ENCODE measurements at places on chromosomes 16 and 17.

DNA sequence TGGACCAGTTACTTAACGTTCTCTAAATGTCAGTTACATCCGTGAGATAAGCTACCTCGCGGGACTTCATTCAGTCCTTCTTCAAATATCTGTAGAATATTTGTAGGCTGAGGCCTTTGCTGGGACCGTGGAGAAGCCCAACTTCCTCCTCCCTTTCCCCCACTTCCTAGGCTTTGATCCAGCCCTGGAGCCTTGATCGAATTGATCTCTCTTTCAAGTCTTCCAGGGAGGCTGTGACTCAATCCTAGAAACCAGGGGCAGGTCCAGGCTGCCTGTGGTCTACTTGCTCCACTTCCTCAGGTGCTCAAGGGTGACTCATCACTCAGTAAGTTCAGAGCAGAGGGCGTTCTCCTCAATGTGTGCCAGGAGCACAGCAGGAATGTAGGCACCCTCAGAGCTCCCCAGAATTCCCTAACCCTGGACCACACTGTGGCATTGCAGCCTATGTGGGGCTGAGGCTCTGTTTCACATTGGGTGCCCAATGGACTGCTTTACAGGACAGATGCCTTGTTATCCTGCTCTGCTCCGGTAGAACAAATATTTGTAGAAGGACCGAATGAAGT is 11.2 kb upstream of the CEP20 start:
- DNase-seq: peak; percentile 41

- no peak for DNase-seq
Observed at GRCh38 chr16:75102595-75102994, 14.0 kb downstream of the LDHD start.

GRCh38 chr16:53414381-53414780 is 19.9 kb upstream of the RBL2 start:
- DNase-seq: no peak

- no peak for DNase-seq
Observed at GRCh38 chr16:2963074-2963722, 877 bp upstream of the KREMEN2 start.

GRCh38 chr17:50148226-50149090 is 2.0 kb downstream of the PPP1R9B start:
- DNase-seq: peak; percentile 74

GRCh38 chr17:28166478-28166877 is 124.0 kb downstream of the NLK start:
- no peak for DNase-seq

DNA sequence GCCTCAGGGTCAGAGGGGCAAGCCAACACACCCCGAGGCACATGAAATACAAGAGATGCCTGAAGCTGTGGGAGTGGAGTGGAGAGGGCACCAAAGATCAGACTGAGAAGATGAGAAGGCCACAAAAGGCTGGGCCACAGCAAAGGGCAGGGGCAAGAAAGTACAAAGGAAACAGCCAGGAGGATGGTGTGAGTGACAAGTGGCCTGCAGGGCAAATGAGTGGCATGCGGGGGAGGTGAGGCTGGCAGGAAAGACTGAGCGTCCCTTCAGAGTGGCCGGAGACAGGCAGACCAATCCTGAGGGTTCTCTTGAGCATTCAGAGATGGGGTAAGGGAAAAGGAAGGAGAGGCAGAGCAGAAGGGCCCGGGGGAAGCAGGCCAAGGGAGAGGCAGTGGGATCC is 23.2 kb downstream of the HSD11B2 start:
- DNase-seq: no peak

DNA sequence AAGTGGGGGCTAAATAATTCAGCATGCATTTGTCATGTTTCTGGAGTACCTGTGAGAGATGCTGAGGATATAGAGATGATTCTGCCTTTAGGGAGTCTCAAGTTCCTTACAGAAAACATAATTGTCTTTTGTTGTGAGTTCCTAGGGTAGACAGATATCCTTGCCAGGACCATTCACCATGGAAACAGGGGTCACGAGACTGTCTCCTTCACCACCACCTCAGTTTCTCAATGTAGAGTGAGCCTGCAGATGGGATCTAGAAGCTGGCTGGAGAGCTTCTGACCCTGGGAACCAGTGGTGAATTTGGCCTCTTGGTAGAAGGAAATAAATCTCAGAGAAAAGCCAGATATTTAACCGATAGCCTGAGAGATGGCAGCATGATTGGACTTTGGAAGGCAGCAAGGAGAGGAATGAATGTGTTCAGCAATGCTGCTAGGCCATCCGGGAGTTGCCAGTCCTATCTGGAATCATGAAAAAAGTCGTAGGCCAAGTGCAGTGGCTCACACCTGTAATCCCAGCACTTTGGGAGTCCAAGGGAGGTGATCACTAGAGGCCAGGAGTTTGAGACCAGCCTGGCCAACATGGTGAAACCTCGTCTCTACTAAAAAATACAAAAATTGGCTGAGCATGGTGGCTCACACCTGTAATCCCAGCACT is 7.4 kb upstream of the HDAC5 start:
- no peak for DNase-seq

DNA sequence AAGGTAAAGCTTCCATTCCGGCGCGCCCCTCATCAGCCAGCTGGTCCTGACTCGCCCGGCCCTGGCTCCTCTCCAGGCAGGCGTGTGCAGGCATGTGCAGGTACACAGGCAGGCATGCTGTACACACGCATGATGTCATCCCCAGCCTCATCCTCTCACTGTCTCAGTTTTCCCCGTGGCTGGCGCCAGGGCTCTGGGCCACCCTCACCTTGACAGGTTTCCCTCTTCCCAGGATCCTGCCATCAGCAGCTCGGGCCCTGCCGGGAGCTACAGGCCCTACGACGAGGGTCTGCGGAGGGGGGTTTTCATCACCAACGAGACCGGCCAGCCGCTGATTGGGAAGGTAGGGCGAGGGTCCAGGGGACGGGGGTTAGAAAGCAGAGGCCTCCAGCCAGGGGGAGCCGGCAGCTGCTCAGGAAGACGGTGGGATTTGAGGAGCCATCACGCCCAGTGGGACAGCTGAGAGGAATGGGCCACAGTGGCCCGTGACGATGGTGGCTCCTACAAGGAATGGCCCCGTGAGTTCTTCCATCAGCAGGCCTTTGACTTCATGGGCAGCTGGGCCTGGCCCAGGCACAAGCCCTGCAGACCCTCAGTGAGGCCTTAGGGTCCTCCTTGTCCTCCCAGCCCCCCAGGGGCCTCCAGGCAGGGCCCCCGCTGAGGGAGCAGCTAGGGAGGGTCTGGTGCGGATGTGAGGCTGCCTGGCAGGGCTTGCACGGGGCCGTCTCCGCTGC is 8.5 kb downstream of the GAA start:
- DNase-seq: no peak

DNA sequence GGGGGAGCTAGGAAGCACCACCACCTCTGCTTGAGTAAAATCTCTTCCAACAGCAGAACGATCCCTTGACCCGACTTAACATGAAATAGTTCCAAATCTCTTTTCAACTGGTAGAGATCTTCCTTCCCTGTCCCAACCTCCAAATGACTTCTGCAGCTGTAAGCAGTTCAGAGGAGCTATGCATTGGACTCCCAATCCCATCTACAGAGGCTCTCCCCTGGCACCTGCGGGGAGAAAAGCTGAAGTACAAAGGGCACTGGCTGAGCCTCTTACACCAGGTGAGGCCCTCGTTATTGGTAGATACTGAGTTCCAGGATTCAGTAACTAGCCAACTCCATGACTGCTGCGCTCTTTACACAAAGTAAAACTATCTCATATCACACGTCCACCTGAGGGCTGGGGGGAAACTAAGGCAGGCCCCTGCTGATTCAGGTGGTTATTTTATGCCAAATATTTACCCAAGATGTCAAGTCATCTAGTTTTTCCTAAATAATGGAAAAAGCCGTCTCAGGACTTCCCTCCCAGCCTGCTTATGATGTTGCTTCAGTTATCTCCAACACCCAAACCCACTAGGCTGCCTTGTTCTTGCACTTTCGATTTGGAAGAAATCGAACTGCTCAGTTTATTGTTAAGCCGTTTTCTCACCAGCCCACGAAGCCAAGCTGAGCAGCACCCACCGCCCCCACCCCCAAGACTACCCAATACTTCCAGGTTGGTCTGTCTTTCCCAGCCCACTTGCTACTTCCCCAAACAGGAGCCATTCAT is 3.2 kb downstream of the ACTG1 start:
- DNase-seq: no peak

DNA sequence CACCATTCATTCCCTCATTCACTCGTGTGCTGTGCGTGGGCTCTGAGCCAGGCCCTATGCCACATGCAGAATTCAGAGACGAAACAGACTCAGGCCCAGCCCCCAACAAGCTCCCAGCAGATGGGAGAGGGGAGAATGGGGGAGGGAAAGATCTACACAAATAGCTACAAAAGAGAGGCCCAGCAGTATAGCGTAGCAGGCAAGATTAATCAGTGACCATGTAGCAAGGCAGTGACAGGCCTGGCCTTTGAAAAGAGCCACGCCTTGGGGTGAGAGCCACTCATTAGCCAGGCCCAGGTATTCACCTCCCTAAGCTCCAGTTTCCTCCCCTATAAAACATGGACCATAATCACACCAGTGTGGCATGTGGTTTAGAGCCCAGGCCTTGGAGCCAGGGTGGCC is 16.4 kb upstream of the KRT19 start:
- no peak for DNase-seq

GRCh38 chr16:57643910-57644309 is 15.5 kb downstream of the ADGRG1 start:
- DNase-seq: no peak

GRCh38 chr17:44878627-44879221 is 20.5 kb downstream of the EFTUD2 start:
- no peak for DNase-seq

GRCh38 chr16:30581457-30581856 is 4.0 kb downstream of the ZNF785 start:
- no peak for DNase-seq

DNA sequence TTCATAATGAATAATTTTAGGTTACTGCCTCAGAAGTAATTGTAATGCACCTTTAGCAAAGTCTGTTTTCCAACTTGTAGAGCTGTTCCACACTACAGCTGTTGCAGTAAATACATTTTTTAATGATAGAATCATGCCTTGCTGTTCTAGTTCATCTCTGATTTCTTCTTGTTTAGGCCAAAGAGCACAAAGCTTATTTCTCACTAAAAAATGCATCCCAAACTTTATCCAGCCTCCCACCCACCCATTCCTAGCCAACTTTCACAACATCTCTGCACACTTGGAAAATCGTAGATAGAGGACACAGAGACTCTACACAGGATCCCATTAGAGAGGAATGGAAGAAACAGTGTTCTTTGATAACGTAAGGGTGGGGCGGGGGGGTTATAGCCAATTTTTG is 252.2 kb upstream of the DYNLRB2 start:
- no peak for DNase-seq

DNA sequence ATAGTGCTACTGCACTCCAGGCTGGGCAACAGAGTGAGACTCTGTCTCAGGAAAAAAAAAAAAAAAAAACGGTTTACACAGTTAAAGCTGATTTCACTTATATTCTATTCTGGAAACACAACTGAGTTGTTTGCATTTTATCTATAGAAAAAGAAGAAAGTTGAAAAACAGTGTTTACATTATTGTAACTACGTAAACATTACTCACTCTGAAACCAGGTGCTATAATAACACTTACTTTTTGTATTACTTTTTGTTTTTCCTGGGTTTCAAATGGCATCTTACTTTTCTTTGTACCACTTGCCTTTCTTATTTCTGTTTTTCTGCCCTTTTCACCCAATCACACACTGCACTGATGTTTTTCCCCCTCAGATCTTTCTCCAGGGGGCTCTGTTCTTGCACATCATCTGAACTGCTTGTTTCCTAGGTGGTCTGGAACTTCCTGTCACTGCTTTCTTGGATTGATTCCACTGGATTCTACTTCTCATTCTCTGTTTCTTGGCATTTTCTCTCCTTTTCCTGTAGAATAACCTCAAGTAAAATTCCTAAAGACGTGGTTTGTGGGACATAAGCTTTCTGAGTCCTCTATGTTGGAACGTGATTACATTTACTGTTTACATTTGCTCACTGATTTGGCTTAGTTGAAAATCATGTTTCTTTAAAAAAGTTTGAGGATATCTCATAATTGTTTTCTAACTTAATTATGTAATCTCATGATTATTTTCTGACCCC is 142.1 kb downstream of the HS3ST3B1 start:
- DNase-seq: no peak

DNA sequence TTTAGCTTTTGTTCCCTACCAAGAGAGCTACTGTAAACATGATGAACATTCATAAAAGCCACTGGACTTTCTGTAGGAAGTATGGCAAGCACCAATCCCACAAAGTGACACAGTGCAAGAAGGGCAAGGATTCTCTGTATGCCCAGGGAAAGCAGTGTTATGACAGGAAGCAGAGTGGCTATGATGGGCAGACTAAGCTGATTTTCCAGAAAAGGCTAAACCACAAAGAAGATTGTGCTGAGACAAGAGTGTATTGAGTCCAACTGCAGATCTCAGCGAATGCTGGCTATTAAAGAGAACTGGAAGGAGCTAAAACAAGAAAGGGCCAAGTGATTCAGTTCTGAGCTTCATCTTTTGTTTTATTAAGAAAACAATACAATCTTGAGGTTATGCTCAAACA is 60.5 kb upstream of the EFCAB3 start:
- DNase-seq: no peak

DNA sequence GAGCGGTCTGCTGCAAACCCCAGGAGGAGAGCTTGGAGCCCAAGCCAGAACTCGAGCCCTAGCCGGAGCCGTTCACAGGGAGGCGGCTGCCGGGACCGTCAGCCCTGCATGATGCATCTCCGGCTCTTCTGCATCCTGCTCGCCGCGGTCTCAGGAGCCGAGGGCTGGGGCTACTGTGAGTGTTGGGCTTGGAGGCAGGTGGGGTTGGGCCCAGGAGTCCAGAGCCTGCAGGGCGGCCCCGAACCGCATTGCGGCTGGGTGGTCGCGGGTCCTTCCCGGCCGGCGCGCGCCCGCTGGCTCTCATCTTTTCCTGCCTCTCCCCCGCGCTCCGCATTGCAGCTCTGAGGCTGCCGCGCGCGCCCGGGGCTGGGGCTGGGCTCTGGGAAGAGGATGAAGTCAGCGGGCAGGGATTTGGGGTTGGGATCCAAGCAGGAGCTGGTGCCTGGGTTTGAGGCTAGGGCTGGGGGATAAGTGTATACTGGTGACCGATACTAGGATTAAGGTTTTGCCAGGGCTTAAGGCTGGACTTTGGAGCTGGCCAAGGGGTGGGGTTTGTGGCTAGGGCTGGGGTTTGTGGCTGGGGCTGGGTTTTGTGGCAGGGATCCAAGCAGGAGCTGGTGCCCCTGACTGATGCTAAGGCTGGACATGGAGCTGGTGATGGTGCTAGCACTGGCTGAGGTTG is 532 bp downstream of the CNTNAP1 start:
- DNase-seq: peak; percentile 67

- no peak for DNase-seq
Observed at GRCh38 chr17:75959051-75959838, 18.4 kb upstream of the FBF1 start.

GRCh38 chr16:66850115-66850815 is 6.1 kb downstream of the CA7 start:
- no peak for DNase-seq

GRCh38 chr17:75228847-75229246 is 23.4 kb downstream of the NUP85 start:
- DNase-seq: no peak
